ENCODE measurements at places on chromosomes 16 and 17. TPM values are rescaled to one million over a fixed set of nuclear protein-coding genes. Genes with fewer than 3 reads are reported as not detected.

The FZD2 gene
- 13.7 TPM for total RNA-seq

The PRRT2 gene
- total RNA-seq: 54.5 TPM

The GPR139 gene
- not detected for total RNA-seq

The WNT9B gene
- 0.27 TPM for total RNA-seq
